Activated T-helper 1 cell treated with anti-CD3 and anti-CD28 coated beads, Interleukin-12 subunit alpha, Interleukin-12 subunit beta, Interleukin-2, Interleukin-4 antibody, amounts not matched to agents 30 ng/mL and 10 ng/mL and 1 ng/mL, durations not matched to agents 14 hours and 24 hours and 36 hours (primary cell): ENCODE measurements at places on chromosomes 6 and 20. TPM values are rescaled to one million over a fixed set of nuclear protein-coding genes. Genes with fewer than 3 reads are reported as not detected.
A peak's percentile ranks its signal among the peaks of the same experiment; 100 is the strongest.

DNA sequence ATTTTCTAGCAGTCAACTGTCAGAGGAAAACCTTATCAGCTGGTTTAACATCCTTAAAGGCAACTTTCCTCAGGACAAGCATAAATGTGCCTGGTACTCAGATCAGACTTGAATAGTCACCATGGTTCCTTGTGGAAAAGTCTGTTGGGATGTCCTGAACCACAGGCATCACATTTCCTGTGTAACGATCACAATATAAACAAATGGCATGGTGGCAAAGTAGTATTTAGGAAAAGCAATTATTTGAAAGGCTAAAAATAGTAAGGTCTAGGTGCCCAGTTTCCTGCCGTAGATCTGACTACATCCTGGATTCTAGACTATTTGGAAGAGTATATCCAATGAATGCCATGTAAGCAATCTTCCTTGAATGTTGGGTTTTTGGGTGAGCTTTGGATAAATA lies 271.9 kb upstream of the AGPAT4 start:
- no peak for DNase-seq
- no peaks in the 10 kb centered on the region for H3K27me3 ChIP-seq
- H3K4me1 ChIP-seq = no peaks in the 10 kb centered on the region
- H3K27ac ChIP-seq = no peak overlapping the region
- no peak overlapping the region for H3K4me3 ChIP-seq
- no peaks in the 10 kb centered on the region for H3K36me3 ChIP-seq

DNA sequence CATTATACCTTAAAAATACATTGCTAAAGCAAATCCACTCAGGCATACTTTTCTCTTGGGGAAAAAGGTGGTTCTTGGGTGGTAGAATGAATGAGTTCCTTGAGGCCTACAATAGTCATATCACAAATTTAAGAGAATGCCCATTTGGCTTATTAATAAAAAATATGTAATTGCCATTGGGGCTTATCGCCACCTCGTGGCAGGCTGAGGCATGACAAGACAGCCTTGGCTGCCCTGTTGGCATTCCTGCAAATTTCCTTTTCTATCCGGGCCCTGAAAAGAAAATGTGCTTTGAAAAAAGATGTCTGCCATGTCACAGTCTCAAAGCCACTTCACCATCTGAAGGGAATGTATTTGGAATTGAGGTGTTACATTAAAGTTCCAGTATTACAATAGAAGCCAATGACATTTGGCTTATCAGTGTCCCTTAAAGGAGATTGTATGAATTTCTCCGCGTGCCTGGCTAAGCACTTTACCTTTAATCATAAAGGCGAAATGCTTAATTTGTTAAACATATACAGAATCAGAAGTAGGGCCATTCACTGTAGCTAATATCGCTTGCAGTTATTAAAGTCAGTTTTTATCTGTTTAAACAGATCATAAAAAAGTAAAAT lies 188.3 kb upstream of the ZFP64 start:
- H3K27me3 ChIP-seq = peaks cover 2% of the 10 kb centered on the region
- H3K36me3 ChIP-seq = no peaks in the 10 kb centered on the region
- H3K4me1 ChIP-seq = no peaks in the 10 kb centered on the region
- H3K4me3 ChIP-seq = no peak overlapping the region
- H3K27ac ChIP-seq = no peak overlapping the region

- H3K4me1 ChIP-seq = peaks cover 48% of the 10 kb centered on the region
- H3K4me3 ChIP-seq = peak within 1 kb of the TSS; percentile 88
- H3K36me3 ChIP-seq = peaks cover 28% of the 10 kb centered on the region
- peak within 1 kb of the TSS; percentile 98 for H3K27ac ChIP-seq
These were observed at the start of gene DEF6 for GRCh38 chr6:35297601-35298481. TSS of gene DEF6 (plus strand) at chr6:35297818. CDS start at chr6:35297857, 39 bp downstream.

DNA sequence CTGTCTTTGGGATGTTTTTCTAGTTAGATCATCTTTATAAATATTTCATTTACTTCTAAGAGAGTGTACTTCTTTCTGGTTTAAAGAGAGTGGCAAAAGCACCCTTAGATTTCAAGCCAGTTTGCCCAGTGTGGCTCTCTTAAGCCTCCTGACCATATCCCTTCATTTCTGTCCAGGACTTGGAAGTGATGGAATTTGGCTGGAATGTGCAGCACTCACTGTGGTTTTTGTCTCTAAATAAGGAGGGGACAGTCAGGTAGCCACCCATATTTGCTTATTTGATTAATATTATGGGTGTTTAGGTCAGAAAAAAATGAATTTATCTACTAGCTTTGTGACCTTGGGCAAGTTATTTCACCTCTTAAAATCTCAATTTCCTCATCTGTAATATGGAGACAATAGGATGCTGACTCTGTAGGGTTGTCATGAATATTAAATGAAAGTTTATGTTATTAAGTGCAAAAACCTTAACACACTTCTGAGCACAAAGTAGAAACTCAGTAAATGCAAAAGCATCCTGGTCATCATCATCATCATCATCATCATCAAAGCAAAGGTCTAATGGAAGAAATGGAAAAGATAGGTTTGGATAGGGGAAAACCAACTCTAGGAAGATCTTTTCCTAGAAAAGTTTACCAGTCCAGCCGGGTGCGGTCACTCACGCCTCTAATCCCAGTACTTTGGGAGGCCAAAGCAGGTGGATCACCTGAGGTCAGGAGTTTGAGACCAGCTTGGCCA lies 3.1 kb downstream of the CRYBG1 start:
- no peak overlapping the region for H3K4me3 ChIP-seq
- peaks cover 10% of the 10 kb centered on the region for H3K4me1 ChIP-seq
- no peaks in the 10 kb centered on the region for H3K36me3 ChIP-seq
- H3K27me3 ChIP-seq = peaks cover 48% of the 10 kb centered on the region
- no peak for DNase-seq
- H3K27ac ChIP-seq = peak overlapping the region; percentile 16

Gene CAGE1
- total RNA-seq = 0.13 and 0.20 TPM in 2 replicates

DNA sequence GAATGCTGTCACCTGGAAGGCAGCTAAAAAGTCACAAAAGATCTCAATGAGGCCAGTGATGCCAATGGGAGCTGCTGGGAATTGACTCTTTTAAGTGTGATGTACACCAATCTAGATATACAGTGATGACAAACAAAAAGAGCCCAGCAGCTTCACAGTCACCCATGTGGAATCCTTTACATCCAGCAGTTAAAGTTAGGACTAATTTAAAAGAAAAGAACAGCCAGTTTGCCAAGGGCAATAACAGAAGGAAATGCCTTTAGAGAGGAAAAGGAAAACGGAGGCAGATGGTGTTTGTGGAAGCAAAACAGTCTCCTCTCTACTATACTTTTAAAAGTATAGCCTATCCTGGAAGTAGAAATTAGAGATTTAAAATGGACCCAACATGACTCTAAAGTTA lies 873.5 kb downstream of the EPHA7 start:
- no peak overlapping the region for H3K4me3 ChIP-seq
- no peak overlapping the region for H3K27ac ChIP-seq
- no peaks in the 10 kb centered on the region for H3K4me1 ChIP-seq
- H3K27me3 ChIP-seq = no peaks in the 10 kb centered on the region
- no peaks in the 10 kb centered on the region for H3K36me3 ChIP-seq

DNA sequence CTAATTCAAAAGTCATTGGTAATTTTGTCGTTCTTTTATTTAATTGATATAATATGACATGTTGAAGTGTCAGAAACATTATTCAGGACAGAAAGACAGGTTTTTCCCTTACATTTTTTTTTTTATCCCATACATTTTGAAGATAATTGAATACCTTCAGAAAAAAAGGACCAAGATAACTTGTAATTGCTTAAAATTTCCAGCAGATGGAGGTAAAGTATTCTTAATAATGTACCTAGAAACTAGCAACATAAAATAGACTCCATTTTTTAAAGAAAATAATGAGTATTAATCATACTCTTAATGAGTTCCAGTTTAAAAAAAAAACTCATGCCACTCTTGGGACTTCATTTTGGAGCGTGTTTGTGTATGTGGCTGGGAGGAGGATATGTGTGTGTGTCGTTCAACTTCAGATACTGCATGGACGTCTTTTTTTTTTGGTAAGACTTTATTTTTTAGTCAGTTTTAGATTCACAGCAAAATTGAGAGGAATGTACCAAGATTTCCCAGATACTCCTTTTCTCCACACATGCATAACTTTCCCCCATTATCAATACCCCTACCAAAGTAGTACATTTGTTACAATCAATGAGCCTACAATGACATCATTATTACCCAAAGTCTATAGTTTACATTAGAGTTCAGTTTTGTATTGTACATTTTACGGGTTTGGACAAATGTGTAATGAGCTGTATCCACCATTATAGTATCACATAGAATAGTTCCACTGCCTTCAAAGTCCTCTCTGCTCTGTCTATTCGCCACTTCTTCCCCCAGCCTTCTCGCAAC lies 79.4 kb downstream of the ROS1 start:
- no peak overlapping the region for H3K27ac ChIP-seq
- H3K36me3 ChIP-seq = no peaks in the 10 kb centered on the region
- no peak for DNase-seq
- peaks cover 15% of the 10 kb centered on the region for H3K27me3 ChIP-seq
- no peaks in the 10 kb centered on the region for H3K4me1 ChIP-seq

GRCh38 chr6:31657406-31658157 lies 1.9 kb downstream of the APOM start:
- H3K36me3 ChIP-seq = peaks cover 38% of the 10 kb centered on the region
- peak overlapping the region; percentile 24 for H3K27ac ChIP-seq
- peaks cover 66% of the 10 kb centered on the region for H3K4me1 ChIP-seq
- no peaks in the 10 kb centered on the region for H3K27me3 ChIP-seq
- peak; percentile 29 for DNase-seq
